T-helper 22 cell (primary cell): ENCODE measurements at places on chromosomes 3 and 15.

GRCh38 chr3:2661078-2661477 lies 449.1 kb downstream of the IL5RA start:
- DNase-seq, result no peak

GRCh38 chr3:53161450-53161819 lies 426 bp downstream of the PRKCD start:
- no peak for DNase-seq

- DNase-seq, result no peak
Observed at GRCh38 chr3:15542614-15543013, 21.1 kb upstream of the COLQ start.

DNA sequence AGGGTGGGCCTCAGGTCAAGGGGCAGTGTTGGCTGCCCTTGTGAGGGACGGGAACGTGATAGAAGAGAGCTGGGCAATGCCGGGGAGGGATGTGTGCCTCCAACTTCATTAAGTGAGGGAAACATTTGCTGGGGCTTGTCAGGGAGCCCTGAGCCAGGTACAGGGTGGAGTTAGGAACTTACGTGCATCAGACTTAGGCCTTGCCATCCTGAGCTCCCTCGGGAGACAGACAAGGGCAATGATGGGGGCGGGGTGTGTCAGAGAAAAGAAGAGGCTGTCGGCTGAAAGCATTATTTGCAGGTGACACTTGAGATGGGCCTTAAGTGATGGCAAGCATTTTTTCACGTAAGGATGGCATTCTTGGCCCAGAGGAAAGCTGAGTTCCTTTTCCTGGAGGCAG lies 1.6 kb downstream of the FAM131A start:
- no peak for DNase-seq

- DNase-seq, result no peak
Observed at GRCh38 chr3:137988982-137989381, 21.0 kb upstream of the CLDN18 start.

- DNase-seq, result no peak
Observed at GRCh38 chr3:125359700-125360099, 15.4 kb downstream of the ZNF148 start.
